ENCODE measurements at places on chromosomes 4 and X. TPM values are rescaled to one million over a fixed set of nuclear protein-coding genes. Genes with fewer than 3 reads are reported as not detected.

The TEX13D gene
- total RNA-seq: not detected

The GCNA gene
- 1.8 TPM for total RNA-seq

The SHROOM2 gene
- total RNA-seq: 2.1 TPM

The FAM149A gene
- 17.4 TPM for total RNA-seq

The TKTL2 gene
- total RNA-seq: not detected

The HEPH gene
- total RNA-seq: 8.4 TPM

The CLCN4 gene
- 0.36 TPM for total RNA-seq

The HPGD gene
- total RNA-seq: 9.5 TPM

The BANK1 gene
- not detected for total RNA-seq

The FGA gene
- not detected for total RNA-seq
